ENCODE measurements at places on chromosomes 3 and 15.
A peak's percentile ranks its signal among the peaks of the same experiment; 100 is the strongest.

GRCh38 chr3:197592361-197593045 lies 36.7 kb upstream of the BDH1 start:
- peak; percentile 18 for DNase-seq

GRCh38 chr15:68875377-68876116 lies 54.8 kb upstream of the SPESP1 start:
- DNase-seq, result peak; percentile 90

DNA sequence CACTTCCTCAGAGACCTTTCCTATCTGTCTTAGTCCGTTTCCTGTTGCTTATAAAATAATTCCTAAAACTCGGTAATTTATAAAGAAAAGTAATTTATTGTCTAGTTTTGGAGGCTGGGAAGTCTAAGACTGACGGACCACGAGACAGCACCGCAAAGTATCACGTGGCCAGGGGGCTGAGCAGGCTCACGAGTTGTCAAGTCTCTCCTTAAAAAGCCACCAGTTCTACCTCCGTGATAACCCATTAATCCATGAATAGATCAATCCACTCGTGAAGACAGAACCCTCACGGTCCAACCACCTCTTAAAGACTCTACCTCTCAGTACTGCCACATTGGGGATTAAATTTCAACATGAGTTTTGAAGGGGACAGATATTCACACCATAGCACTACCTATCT lies 821 bp downstream of the LINS1 start:
- peak; percentile 43 for DNase-seq

GRCh38 chr3:144112036-144112435 lies 140.4 kb downstream of the DIPK2A start:
- no peak for DNase-seq

GRCh38 chr3:66492672-66493071 lies 8.2 kb downstream of the LRIG1 start:
- DNase-seq, result no peak

All from hematopoietic multipotent progenitor cell treated with erythropoietin and hydrocortisone succinate and interleukin-3 and kit ligand, for 15 days (in vitro differentiated cells).